ENCODE measurements at places on chromosomes 16 and 17. TPM values are rescaled to one million over a fixed set of nuclear protein-coding genes. Genes with fewer than 3 reads are reported as not detected.

Gene DNAJA2
- total RNA-seq = 84.7 TPM

Gene SEPTIN1
- 186 TPM for total RNA-seq

Gene CNGB1
- total RNA-seq = not detected

Gene SPATA32
- total RNA-seq = 0.25 TPM

Gene SLC13A2
- not detected for total RNA-seq

Gene TLCD1
- total RNA-seq = 22.0 TPM

Gene NFATC3
- total RNA-seq = 95.4 TPM

Gene ZNF624
- total RNA-seq = 4.4 TPM

Gene ETV4
- 9.8 TPM for total RNA-seq

Gene SLC38A8
- total RNA-seq = not detected

Gene NPIPA8
- total RNA-seq = 7.0 TPM

Gene SLC22A31
- not detected for total RNA-seq

Gene GRIN2A
- not detected for total RNA-seq
